ENCODE measurements at places on chromosomes 2 and 18. TPM values are rescaled to one million over a fixed set of nuclear protein-coding genes. Genes with fewer than 3 reads are reported as not detected.

DNA sequence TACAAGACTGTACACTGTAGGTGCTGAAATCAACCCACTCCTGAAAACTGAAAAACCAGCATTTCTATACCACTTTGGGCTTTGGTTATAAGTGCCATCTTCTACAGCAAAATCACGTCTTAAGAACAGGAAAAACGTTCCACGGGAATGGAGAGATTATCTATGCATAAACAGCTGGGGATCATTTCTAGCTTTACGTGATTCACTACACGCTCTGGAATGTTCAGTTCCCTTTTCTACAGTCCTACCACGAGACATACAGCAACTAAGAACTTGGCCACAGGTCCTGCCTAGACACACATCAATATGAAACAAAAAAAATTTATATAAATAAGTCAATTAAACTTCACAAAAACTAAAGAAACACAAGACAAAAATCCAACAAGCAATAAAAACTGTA, 3.6 kb downstream of the CXCR4 start:
- H3K36me3 ChIP-seq = peaks cover 55% of the 10 kb centered on the region
- H3K27me3 ChIP-seq = no peaks in the 10 kb centered on the region
- peaks cover 36% of the 10 kb centered on the region for H3K4me1 ChIP-seq
- no peak for DNase-seq
- H3K27ac ChIP-seq = peak overlapping the region; percentile 32

CAPN14 gene
- not detected for total RNA-seq

DNA sequence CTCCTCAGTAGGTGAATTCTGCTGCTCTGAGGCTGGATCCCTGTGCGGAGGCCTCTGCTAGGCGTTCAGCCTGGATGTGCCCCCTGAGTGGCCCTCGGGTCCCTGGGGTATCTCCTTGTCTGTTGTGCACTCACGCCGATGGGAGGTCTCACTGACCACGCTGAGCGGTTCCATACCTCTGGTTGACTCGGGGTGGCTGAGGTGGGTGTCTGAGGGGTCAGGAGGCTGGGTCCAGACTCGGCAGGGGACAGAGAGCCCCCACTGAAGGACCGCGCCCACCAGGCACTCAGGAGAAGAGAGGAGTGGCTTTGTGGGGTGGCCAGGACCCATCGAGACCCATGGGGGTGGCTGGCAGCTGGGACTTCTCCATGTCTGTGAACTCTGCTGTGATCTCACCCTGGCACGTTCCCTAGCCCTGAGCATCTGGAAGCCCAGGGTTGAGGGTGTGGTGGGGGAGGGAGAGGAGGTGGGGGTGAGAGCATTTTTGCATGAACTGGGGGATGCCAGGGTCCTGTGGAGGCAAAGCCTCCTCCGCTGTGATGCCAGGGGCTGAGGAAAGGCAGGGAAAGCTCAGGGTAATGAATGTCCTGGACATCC, 53.7 kb downstream of the TWIST2 start:
- no peak for DNase-seq
- H3K36me3 ChIP-seq = no peaks in the 10 kb centered on the region
- H3K4me3 ChIP-seq = no peak overlapping the region
- H3K27me3 ChIP-seq = no peaks in the 10 kb centered on the region
- no peak overlapping the region for H3K27ac ChIP-seq

GRCh38 chr2:15893689-15894480, 46.5 kb upstream of the MYCN start:
- H3K27me3 ChIP-seq = no peaks in the 10 kb centered on the region
- H3K4me1 ChIP-seq = no peaks in the 10 kb centered on the region
- DNase-seq = no peak
- no peaks in the 10 kb centered on the region for H3K36me3 ChIP-seq
- H3K27ac ChIP-seq = no peak overlapping the region
- H3K4me3 ChIP-seq = no peak overlapping the region

- no peaks in the 10 kb centered on the region for H3K4me1 ChIP-seq
- DNase-seq = no peak
- no peak overlapping the region for H3K27ac ChIP-seq
Measured at GRCh38 chr18:30376515-30376914, 666.0 kb downstream of the DSC3 start.

DNA sequence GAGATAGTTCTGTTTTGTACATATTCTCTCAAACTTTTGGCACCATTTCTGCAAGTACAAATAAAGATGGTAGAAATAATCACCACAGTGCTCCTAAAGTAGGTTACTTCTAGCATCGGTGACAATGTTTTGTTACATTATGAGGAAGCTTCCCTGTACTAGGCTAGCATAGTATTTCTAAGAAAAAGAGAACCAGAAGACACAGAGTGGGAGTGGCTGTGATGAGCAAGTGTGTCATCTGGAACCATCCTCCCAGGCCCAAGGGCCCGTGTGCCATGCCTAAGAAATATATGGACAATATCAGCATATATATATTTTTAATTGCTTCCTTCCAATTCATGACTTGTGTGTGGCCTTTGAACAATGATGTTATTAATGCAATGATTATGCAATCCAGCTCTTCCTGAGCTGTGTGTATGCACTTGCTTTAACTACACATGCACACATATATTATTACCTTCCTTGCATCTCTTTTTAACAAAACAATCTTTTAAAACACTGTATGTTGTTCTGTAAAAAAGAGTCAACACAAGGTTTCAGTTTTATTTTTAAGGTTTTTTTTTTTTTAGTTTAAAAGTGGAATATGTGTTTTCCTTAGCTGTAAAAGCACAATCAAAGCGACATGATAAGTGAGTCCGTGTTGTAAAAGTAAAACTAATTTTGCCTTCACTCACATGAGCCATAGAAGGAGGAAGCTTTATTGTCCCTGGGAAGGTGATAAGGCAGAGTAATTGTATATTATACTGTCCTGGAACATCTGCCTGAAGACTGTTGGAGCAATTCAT, 303.9 kb downstream of the ZNF407 start:
- DNase-seq = no peak
- H3K4me1 ChIP-seq = peaks cover 11% of the 10 kb centered on the region
- no peaks in the 10 kb centered on the region for H3K36me3 ChIP-seq
- H3K4me3 ChIP-seq = no peak overlapping the region
- no peak overlapping the region for H3K27ac ChIP-seq
- H3K27me3 ChIP-seq = no peaks in the 10 kb centered on the region
